ENCODE measurements at places on chromosomes 13 and 19. TPM values are rescaled to one million over a fixed set of nuclear protein-coding genes. Genes with fewer than 3 reads are reported as not detected.

- H3K4me3 ChIP-seq: no peak overlapping the region
- no peak for DNase-seq
- H3K36me3 ChIP-seq: no peaks in the 10 kb centered on the region
- H3K4me1 ChIP-seq: no peaks in the 10 kb centered on the region
- no peak overlapping the region for H3K27ac ChIP-seq
These were observed 139.7 kb downstream of the SLITRK6 start for GRCh38 chr13:85659493-85659892.

Gene FFAR1
- total RNA-seq: not detected

- H3K27ac ChIP-seq: no peak overlapping the region
- peaks cover 4% of the 10 kb centered on the region for H3K27me3 ChIP-seq
- no peaks in the 10 kb centered on the region for H3K36me3 ChIP-seq
- H3K4me3 ChIP-seq: no peak overlapping the region
- no peaks in the 10 kb centered on the region for H3K4me1 ChIP-seq
These were observed 5.9 kb upstream of the TMEM255B start for GRCh38 chr13:113753171-113753570.

Gene HIPK4
- total RNA-seq: 0.36 TPM

GRCh38 chr19:35015270-35015953 is 14.9 kb upstream of the SCN1B start:
- DNase-seq: peak; percentile 96
- H3K4me3 ChIP-seq: no peak overlapping the region
- H3K27ac ChIP-seq: no peak overlapping the region
- no peaks in the 10 kb centered on the region for H3K4me1 ChIP-seq
- H3K27me3 ChIP-seq: no peaks in the 10 kb centered on the region
- peaks cover 67% of the 10 kb centered on the region for H3K36me3 ChIP-seq

- DNase-seq: no peak
- no peak overlapping the region for H3K4me3 ChIP-seq
- peaks cover 2% of the 10 kb centered on the region for H3K36me3 ChIP-seq
These were observed 10.8 kb downstream of the XPO4 start for GRCh38 chr13:20891768-20892167.

Gene LSR
- total RNA-seq: 0.29 TPM

Gene RFPL4AL1
- not detected for total RNA-seq

GRCh38 chr13:106497079-106497478 is 38.4 kb downstream of the EFNB2 start:
- H3K4me3 ChIP-seq: no peak overlapping the region
- no peak for DNase-seq
- peaks cover 28% of the 10 kb centered on the region for H3K36me3 ChIP-seq
